ENCODE measurements at places on chromosomes 2 and 18.

- DNase-seq = no peak
These were observed 73.8 kb downstream of the RRM2 start for GRCh38 chr2:10196110-10196892.

DNA sequence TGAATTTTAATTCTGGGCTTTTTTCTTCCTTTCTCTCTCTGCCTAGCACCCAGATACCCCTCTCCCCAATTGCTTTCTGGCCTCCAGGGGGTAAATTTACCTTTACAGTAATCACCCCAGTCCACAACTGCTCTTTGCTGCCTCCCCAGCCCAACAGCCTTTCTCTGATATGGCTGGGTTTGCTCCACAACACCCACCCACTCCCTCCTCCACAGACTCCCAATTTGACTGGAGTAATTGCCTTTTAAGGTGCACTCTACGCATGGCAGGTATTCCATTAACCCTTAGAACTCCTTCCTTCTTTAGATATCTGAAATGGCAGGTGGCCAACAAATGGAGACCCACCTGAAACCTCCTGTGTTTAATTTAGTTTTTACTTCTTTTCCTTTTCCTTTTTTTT is 3.6 kb downstream of the CELF4 start:
- no peak for DNase-seq

DNA sequence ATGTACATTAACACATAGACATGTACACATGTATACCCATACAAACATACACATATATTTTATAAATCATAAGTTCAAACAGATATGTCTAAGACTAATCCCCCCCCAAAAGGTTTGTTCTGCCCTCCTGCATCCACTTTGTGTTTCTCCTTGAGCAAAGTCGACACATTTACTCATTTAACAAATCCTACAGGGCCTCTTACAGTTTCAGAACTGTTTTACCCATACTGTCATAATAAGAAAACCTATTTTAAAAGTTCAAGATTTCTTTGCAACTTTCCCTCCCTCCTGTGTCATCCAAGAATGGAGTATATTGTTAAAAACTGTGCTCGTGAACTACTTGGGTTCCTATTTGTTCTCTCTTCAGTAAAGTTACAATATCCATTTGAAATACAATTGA is 166.7 kb downstream of the L3MBTL4 start:
- no peak for DNase-seq

DNA sequence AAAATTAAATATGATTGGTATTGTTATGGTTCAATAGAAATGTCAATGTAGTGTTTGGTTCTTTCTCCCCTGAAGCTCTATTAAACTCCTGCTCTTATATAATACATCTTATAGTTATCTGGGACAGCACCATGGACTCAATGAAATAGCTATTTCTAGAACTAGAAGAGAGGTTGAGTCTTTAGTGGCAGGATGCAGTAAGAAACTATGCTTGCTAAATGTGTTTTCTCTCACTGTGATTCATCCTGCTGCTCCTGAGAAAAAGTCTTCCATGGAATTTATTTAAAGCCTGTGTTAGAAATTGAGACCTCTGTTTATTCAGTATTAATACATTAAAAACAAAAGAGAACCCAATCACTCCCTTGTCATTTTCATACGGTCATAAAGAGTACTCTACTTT is 61.5 kb downstream of the G6PC2 start:
- DNase-seq = no peak

DNA sequence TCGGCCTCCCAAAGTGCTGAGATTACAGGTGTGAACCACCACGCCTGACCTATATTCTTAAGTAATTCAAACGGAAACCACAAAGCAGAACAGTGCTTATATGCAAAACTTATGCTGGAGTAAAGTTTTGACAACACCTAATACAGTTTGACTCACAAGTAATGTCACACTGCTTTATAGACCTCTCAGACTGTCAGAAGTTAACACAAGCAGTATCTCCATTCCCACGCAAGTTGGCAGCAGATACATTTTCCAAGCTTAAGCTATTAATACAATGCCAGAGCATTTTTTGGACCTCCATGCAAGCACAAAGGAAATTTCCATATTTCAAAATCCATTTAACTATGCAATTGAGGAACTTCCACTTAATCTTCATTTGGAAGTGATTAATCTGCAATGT is 21.0 kb upstream of the SANBR start:
- DNase-seq = no peak

- no peak for DNase-seq
These were observed 223.8 kb downstream of the DLGAP1 start for GRCh38 chr18:4231260-4231659.

GRCh38 chr18:56775701-56776100 is 124.5 kb downstream of the WDR7 start:
- DNase-seq = no peak

GRCh38 chr2:109054865-109055264 is 65.8 kb upstream of the EDAR start:
- DNase-seq = no peak

DNA sequence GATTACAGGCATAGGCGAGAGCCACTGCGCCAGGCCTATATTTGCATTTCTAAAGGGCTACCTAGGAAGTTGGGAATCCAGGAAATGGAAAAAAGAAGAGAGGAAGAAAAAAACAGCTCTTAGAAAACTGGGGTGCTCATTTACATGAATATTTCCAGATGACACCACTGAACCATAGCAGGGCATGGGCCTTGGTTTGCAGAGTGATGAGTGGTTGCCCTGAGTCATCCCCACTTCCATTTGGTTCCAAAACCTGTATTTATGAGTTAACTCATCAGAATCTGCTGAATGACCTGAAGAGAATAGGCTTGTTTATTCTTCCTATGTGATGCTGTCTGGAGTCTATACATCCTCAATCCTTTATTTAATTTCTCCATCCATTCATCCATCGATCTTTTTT is 36.2 kb downstream of the EHD3 start:
- DNase-seq = peak; percentile 47

DNA sequence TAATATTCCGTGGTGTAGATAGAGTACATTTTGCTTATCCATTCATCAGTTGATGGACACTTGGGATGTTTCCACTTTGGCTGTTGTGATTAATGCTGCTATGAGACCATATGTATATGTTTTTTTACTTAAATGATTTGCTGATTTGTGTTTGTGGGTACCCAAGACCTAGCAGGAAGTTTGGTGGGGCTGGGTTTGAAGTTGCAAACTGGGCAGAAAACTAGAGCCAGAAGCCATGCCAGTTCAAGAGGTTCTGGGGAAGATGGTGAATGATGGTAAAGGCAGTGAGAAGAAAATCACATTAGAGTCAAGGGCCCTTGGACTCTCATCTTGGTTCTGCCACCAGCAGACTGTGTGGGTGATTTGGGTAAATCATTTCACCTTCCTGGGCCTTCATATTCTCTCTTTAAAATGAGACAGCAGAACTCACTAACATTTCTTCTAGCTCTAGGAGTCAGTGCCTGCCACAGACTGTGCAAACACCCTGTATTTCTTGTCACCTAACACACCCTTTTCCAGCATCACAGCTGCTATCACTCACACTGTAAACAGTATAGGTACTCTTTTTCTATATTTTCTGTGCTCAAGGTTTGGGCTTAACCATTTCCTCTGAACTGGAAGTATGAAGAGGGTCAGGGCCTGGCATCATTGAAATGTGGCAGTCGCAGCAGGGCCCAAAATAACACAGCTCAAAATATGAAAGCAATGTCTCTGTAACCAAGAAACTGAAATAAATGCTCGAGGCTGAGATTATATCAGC is 8.4 kb upstream of the CTLA4 start:
- DNase-seq = no peak

DNA sequence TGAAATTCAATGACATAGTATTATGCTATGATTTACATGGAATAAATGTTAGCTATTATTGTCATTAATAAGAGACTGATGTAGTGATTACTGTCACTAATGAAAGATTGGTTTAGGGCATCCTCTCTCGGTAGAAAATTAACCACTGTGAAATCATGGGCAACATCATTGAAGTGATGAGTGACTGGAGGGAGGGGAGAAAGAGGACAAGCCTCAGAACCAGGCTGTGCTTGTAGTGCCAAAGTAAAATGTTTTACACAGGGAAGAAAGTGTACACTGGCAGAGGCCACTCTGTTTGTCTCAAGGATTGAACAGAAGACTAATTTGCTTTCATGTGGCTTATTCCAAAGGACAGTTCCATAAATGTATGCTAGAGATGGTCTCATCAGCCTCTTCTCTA is 456.2 kb upstream of the TCF4 start:
- DNase-seq = no peak

DNA sequence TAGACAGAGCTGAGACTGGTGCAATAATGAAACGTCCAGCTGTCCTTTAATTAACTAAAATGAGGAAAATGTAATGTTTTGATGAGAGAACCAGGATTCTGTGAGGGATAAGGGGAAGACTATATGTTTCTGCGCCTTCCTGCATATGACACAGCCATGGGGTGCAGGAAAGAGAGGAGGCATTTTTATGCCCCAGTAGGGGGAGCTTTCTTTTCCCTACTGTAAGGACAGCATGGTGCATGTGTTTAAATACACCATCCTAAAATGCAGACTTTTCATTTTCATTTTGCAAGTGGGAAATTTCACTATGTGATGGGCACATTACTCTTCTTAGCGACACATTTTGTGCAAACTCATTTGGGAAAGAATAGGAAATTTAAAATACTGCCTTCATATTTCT is 446.1 kb downstream of the ARHGAP15 start:
- no peak for DNase-seq

DNA sequence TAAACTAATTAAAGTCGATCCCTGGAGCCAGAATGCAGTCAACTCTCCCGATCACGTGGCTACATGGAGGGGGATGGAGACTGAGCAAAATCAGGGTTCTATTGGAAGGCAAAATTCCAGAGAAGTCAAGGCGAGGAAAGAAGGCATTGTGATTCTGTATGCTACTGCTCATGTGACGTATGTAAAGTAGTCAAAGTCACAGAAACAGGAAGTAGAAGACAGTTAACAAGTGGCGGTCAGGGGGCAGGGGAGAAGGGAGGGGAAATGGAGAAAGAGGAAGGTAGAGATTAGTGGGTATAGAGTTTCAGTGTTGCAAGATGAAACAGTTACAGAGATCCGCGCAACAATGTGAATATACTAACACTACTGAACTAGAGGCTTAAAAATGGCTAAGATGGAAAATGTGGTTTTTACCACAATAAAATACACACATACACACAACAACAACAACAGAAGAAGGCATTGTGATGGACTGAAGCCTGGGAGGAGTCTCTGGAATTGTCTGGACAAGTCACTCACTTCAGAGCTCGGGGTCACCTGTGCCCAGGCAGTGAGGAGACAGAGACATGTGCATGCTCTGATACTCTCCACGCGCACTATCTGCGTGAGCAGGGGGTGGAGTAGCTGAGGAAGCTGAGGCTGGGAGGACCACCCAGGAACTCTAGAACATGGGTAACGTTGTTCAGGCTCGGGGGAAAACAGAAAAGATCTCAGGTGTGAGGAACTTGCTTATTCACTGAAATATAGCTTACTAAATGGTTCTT is 89.9 kb upstream of the CDCA7 start:
- DNase-seq = no peak

GRCh38 chr2:62573137-62573731 is 67.2 kb upstream of the TMEM17 start:
- DNase-seq = no peak

DNA sequence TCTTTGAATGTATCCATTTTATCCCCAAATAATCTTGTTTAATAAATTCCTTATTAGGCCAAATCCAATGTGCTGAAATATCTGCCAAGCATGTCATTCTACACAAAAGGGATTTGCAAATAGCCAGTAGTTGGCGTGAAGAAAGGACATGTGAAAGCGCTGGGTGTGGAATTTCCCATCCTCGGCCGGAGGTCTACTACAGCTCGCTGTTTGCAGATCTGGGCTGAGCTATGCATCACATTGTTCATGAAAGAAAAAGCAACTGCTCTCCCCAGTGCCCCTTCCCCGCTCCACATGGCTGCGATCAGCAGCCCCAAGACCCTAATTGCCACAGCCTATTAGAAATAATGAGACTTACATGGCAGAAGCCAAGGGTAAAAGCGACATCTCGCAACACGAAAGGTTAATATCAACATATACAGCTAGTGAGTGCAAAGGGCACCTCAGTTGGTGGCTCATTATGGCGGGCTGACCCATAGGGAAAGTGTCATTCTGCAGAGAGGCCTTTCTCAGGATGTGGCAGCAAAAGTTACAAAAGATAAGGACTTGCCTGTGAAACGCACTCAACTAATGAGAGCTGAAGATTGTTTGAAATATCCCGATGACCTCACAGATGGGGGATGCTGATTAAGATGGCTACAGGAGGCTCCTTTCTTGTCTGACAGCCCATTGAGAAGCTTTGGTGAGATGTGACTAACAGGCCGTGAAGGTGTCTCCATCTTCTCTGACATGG is 126.9 kb upstream of the CYP1B1 start:
- DNase-seq = no peak

- DNase-seq = no peak
These were observed 287.0 kb upstream of the CXCR4 start for GRCh38 chr2:136404925-136405324.

- no peak for DNase-seq
These were observed 61.6 kb upstream of the MSH6 start for GRCh38 chr2:47721296-47721695.

- no peak for DNase-seq
These were observed 29.5 kb upstream of the MYO1B start for GRCh38 chr2:191215666-191216065.

GRCh38 chr2:96396095-96396494 is 60.5 kb downstream of the NCAPH start:
- DNase-seq = no peak
